Vagina (tissue), 2 donors: ENCODE measurements at places on chromosomes 7 and 10.

DNA sequence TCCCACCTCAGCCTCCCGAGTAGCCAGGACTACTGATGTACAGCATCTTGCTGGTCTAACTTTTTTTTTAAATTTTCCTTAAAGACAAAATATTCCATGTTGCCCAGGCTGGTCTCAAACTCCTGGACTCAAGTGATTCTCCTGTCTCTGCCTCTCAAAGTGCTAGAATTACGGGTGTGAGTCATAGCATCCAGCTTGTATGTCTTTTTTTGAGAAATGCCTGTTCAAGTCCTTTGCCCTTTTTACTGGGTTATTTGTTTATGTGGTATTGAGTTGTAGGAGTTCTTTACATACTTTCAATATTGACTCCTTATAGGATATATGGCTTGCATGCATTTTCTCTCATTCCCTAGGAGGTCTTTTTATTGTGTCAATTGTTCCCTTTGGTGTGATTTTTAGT is 486.4 kb downstream of the MAGI2 start:
- no peak for DNase-seq

DNA sequence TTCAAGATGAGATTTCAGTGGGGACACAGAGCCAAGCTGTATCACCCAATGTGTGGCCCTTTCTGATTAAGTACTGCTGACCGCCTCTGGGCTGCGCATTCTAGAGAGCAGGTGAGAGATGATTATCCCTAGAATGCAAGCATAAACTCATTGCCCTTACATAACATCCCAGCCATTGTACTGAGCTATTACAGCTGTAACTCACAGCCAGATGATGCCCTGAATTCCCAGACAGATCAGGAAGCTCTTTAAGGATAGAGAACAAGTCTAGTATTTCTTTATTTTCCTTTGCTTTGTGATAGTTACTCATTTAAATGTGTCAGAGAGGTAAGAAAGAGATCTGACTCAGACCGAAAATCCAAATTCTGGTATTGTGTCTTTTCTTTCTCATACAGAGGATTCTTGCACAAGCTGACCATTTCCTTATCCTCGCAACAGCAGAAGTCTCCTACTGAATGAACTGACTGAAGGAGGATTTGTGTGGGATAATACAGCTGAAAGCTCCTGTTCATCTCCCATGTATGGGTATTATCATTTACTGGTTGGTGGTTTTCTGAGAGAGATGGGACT is 58.4 kb downstream of the ZNF22 start:
- no peak for DNase-seq

- DNase-seq, result no peak
These were observed 106.6 kb downstream of the NPY start for GRCh38 chr7:24390376-24391157.

DNA sequence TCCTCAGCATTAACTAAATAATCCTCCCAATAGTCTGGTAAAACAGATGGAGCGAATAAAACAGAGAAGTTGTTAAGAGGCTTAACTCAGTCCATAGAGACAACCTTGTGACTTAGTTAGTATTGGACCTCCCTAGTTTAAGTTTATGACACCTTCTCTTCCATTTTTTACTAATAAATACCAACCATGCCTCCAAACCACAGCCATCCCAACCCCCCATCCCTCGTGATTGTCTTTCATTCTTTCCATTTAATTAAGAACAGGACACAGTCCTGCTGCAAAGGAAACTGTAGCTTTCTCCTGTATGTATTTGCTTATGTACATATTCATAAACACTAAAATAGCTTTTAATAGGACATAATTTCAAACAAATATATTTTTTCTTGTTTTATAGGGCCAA is 238.2 kb downstream of the SEMA3D start:
- DNase-seq, result no peak

- no peak for DNase-seq
These were observed 130.5 kb downstream of the GRK5 start for GRCh38 chr10:119337796-119338432.

- DNase-seq, result no peak
These were observed 150.4 kb downstream of the TAX1BP1 start for GRCh38 chr7:27890205-27890849.

DNA sequence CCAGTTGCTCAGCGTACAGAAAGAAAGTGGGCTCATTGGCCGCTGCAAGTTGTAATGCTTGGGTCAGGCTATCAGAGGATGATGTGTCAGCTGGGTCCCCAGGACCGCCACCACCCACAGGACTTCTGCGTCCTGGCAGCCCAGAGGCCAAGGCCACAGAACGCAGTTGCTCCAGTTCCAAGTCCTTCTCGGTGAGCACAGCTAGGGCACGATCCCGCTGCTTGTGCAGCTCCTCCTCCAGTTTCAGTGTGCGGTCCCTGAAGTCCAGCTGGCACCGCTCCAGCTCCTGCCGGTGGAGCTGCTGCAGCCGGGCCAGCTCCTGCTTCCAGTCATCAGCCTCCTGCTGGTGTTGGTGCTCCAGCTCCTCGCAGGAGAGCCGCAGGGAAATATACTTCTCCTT is 3.0 kb downstream of the GCC1 start:
- no peak for DNase-seq

DNA sequence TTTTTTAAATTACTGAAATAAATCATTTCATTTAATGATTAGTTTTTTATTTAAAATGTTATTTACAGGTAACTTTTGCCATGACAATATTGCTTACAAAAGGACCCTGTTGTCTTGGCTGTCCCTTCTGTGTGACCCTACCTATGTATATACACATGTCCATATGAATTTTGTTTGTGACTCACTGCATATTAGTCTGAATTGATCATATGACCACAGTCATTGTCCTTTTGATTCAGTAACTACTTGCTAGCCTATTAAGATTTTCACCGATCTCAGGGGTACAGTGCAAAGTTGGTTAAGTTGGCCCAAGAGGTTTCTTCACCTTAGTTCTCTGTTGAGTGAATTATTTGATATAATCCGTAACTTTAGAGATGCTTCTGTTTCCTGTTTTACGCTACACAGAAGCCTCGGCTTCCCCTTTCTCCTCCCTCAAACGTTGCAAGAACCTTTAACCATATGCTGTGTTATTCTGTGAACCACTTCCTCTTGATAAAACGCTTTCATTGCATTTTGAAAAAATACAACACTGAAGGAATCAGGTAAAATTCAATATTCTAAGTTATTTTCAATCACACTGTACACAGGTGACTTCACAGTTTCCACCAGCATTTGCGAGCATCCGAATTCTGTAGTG is 43.9 kb downstream of the APBB1IP start:
- DNase-seq, result no peak
